ENCODE measurements at places on chromosomes 3 and 15. TPM values are rescaled to one million over a fixed set of nuclear protein-coding genes. Genes with fewer than 3 reads are reported as not detected.

DNA sequence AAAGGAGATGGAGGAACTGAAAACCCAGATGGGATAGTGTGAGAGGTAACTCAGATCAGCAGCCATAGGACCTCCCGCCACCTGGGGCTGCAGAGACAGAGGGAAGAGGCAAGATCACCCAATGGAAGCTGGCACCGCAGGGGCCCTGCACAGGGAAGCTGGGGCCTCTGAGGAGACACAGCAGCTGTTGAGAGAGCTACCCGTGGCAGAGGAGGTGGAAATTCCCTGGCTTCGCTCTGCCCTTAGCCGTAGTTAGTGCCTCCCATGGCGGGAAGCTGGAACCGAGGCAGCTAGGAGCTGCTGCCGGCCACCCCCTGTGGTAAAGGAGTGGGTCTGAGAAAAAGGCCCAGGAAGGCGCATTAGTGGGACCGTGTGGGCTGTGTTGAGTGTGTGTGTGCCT lies 18.0 kb upstream of the PLXNA1 start:
- DNase-seq = no peak

DNA sequence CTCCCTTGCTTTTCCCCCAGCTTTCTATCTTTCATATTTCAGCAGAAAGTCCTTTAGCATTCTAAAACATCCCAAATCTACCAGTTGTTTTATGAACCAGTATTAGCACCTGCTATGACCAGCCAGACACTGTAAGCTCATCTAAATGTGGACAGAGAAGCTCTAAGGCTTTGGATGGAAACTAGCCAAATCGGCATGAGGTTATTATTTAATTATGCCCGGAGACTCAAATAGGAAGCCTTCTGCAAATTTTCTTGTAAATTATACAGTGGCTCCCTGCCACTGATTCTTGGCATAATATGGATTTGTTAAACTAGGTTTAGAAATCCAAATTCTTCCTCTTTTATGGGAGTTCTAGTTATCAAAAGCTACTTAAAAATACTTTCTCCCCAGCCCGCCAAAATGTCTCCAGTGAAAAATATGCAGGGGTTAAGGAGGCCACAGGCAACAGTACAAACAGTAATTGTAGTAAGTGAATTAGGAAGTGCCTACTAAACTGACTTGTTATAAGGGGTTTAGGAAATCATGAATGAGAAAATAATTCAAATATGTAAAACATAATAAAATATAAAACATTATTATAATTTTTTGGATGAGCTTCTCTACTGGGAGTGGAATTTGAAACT lies 15.4 kb downstream of the MYH15 start:
- no peak for DNase-seq

DNA sequence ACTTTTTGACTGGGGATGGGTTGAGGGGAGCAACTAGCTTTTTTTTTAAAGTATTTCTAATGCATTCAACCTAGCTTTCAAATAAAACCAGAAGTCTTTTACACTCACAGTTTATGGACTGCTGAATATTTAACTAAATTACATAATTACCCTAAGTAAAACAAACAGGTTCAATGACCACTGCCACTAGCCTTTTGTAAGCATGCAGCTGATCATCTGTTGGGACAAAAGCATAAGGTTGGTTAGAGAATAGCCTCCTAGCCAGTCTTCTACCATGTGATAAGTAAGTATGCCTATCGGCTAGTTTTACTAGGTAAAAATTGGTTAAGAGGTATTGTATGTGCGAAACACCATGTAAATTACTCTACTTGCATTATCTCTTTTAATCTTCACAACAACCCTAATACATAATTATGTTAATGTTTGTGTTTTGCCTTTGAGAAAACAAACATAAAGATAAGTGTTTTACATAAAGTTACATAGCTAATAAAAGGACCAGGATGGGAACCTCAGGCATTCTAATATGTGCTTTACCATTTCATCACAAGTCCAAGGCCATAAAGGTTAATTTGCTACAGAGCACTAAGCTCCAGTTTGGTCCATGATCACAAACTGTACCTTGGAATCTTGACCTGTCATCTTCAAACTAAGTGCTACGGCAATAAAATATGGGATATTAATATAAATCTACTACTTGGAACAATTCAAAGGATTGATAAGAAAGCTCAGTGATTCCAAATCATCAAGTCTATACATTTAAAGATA lies 13.2 kb downstream of the PFN2 start:
- DNase-seq = no peak

DNA sequence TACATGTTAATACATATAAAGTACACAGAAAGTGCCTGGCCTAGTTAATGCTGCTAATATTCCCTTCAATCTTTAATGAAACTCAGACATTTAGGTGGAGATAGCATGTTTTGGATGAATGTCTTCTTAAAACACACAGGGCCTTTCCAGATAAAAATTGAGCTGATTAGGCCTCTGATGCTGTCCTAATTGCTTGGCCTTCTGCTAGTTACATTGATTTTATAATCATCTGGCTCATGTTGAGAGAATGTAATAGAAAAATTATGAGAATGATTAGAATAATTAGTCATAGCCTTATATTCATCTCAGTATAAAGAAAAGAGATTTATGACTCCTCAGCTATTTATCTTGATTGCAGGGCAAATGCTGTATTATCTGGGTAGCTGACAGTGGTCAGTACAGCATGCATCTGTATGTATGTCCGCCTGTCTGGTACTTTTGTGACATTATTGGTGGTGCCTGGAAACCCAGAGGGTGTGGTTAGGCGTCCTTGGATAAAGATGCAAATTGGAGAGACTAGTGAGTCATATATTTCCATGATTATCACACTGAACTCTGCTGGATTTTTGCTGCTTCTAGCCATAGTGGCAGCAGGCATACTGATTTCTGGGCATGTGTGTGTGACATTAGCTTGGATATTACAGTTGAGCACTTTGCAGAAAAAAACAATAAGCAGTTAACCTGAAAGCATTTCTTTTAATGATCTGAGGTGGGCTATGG lies 120.8 kb downstream of the FEZF2 start:
- no peak for DNase-seq

Gene UQCC5
- 12.9 TPM for total RNA-seq

Measured in activated CD8-positive, alpha-beta memory T cell treated with anti-CD3 and anti-CD28 coated beads, Interleukin-2, amount 10 ng/mL, durations not matched to agents 7 days and 5 days (primary cell).